ENCODE measurements at places on chromosomes 5 and 9. TPM values are rescaled to one million over a fixed set of nuclear protein-coding genes. Genes with fewer than 3 reads are reported as not detected.

DNA sequence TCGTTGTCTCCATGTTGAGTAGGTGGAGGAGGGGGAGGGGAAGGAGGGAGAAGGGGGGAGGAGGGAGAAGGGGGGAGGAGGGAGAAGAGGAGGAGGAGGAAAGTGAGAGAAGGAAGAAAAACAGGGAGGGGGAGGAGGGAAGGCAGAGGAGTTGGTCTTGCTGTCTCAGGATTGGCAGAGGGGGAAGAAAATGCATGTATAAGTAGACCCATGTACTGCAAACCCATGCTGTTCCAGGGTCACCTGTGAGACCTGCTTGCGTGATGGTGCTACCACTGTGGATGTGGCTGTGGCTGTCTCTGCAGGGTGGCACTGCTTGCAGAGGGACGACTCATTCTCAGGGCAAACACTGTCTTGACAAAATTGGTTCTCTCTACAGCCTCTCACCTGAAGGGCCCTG is 76.3 kb downstream of the PTCH1 start:
- no peak for DNase-seq

- no peak for DNase-seq
Observed at GRCh38 chr9:116419181-116419580, 265.6 kb downstream of the PAPPA start.

Gene CEL
- total RNA-seq, result 1.3 TPM

Gene CCL27
- not detected for total RNA-seq

Gene SLCO6A1
- total RNA-seq, result not detected

Gene HRH2
- total RNA-seq, result 5.3 TPM

Gene FBP2
- total RNA-seq, result 0.95 TPM
